Activated CD4-positive, alpha-beta T cell treated with anti-CD3 and anti-CD28 coated beads, Interleukin-2, amount 50 U/mL, for 24 hours (primary cell): ENCODE measurements at places on chromosomes 1 and 21.

DNA sequence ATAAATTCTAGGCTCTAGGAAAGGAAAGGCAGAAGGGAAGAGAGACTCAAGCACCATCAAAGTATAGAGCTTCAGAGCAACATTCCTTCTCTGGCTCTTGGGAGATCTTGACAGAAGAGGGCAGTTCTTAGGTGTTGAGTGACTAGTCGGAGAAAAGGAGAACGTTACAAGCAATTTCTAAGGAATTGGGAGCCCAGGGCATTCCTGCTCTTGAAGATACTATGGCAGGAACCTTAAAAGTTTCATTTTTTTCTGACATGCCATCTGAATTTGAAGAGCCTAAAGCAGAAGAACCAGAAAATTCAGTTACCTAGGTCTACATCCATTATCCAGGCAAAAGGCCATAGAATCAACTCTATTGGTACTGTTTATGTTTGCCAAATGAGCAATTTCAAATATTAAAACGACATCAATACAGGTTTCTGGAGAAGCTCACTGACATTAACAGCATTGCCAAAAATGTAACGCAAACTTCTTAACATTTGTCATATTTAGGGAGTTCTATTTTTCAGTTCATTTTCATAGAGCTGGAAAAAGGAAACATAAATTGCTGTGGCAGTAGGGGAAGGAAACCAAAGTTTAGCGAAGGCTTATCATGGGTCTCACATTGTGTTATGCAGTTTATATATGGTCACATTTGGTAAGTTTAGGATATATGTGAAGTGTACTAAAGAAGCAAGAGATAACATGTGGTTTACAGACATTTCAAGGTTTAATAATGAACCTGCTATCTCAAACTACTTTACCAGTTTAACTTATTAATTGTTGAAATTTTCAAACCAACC is 210.1 kb upstream of the NRIP1 start:
- no peak for DNase-seq

DNA sequence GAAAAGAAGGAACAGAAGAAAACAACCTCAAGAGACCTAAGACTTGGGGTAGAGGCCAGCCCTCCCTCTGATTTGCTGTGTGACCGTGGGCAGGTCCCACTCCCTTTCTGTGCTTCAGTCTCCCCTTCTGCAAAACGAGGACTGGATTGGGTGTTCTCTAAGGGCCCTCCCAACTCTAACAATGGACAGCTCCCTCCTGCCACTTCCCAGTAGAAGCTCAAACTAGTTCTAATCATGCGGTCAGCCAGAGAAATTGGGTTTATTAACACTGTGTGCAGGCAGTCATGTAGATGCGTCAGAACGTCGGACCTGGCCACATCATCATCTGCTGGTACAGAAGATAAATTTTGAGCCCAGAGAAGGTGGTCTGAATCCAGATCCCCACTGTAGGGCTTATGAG is 1.6 kb upstream of the PADI4 start:
- DNase-seq: no peak

- DNase-seq: no peak
Observed at GRCh38 chr1:4165686-4166300, 265.7 kb upstream of the C1orf174 start.

DNA sequence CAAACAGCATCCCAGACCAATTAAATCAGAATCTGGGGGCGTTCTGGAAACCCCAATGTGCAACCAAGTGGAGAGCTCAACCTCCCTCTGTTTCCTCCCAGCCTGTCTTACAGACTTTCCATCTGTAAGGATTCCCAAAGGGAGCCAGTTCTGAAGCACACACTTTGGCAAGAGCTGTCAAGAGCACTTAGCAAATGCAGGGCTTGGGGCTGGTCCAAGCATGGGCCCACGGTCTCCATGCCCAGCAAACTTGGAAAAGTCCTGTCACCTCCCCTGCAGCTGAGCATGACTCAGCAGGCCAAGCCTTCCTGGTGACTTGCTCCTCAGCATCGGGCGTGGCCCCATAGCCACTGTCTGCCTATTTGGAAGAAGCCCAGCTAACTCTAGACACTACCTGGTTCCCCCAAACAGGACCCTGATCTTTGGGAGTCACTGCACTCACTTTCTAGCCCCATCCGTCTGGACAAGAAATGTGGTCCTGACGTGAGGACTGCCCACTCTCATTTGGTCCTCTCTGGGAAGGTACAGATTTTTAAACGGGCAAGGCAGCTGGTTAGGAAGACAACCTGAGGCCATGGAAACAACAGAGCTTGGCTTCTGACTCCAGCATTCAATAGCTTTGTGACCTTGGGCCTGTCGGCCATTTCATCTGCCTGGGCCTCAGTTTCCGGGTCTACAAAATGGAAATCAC is 16.9 kb downstream of the SLC2A1 start:
- DNase-seq: no peak

DNA sequence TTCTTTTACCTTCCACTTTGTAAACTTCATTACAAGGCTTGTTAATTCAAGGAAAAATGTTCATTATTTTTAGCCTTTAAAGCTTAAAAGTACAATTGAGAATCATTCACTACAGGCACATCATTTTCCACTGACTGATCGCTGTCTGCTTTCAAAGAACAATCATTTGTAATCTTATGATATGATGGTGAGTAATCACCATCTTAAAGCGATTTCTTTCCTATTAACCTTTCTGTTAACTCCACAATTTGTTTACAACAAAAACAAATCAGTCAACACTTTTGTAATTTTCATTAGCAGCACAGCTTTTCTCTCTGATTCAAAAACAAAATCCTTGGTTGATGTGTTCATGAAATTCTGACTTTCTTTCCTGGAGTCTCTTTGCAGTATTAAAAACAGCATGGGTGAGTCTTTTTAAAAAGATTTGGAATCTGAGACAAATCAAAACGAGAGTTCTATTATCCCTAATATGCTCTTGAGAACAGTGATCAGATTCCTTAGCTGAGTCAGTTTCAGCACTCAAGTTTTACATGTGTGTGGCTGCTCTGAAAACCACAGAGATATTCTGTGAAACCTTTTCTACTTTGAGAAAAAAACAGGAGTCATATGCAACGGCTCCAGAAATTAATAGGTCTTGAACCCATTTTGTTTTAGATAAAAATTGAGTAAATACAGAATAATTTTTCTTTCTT is 145.8 kb upstream of the TMPRSS15 start:
- no peak for DNase-seq

- no peak for DNase-seq
Observed at GRCh38 chr1:92913093-92913819, 48.0 kb downstream of the DIPK1A start.

GRCh38 chr1:25197982-25198662 is 34.2 kb downstream of the SYF2 start:
- no peak for DNase-seq

GRCh38 chr1:111948209-111949171 is 41.0 kb downstream of the KCND3 start:
- no peak for DNase-seq

GRCh38 chr1:35255276-35255675 is 13.2 kb upstream of the ZMYM4 start:
- DNase-seq: no peak

DNA sequence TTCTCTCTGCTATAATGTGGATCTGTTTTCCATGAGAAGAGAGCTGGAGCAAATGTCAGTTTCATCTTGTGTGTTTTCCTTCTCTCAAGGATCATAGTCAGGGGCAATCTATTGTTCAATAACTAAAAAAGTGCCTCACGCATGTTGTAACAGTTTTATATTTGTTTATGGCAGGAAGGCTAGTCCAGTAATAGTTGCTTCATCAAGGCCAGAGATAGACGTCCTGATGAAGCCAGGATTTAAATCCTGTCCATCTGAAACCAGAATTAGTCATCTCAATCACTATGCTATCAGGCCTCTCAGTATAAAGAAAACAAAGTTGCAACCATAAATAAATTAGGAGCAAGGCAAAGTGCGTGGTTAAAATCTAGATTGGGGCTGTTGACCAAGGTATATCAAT is 30.2 kb upstream of the DUSP10 start:
- DNase-seq: no peak

- DNase-seq: no peak
Observed at GRCh38 chr1:12208271-12208670, 21.6 kb upstream of the VPS13D start.

DNA sequence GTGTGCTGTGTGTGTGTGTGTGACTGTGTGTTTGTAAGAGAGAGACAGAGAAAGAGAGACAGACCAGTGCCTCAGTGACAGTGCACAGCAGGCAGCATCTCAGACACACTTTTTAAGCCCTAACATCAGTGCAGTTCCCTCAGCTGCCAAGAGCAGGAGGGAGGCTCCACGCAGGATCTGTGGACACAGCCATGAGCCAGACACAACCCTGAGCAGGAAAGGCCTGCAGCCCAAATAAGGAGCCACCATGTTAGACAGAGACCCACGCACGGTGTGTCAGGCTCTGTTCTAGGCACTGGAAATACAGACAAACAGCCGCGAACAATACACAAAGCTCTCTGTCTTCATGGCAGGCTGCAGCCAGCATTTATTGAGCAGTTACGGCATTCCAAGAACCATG is 445.5 kb downstream of the MATN1 start:
- DNase-seq: no peak

GRCh38 chr1:171622152-171622462 is at the start of gene MYOCOS:
TSS of gene MYOCOS (plus strand) at chr1:171622243. CDS start at chr1:171623884, 1,641 bp downstream.
- no peak for DNase-seq

GRCh38 chr1:3135744-3136455 is 66.9 kb downstream of the PRDM16 start:
- DNase-seq: no peak

- DNase-seq: no peak
Observed at GRCh38 chr1:227729881-227730629, 5.0 kb downstream of the JMJD4 start.

DNA sequence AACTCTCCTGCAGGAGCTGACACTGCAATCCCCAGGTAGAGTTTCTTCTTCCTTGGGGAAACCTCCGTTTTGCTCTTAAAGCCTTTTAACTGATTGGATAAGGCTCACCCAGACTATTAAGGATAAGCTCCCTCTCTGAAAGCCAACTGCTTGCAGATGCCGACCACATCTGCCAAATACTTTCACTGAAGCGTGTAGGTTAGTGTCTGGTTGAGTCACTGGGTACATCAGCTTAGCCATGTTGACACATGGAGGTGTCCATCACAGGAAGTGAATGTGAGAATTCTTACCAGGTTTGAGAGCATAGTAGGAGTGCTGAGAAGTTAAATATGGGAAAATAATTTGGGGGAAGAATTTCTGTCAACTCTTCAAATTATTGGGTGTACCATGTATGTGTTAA is 202.0 kb downstream of the AJAP1 start:
- DNase-seq: no peak

DNA sequence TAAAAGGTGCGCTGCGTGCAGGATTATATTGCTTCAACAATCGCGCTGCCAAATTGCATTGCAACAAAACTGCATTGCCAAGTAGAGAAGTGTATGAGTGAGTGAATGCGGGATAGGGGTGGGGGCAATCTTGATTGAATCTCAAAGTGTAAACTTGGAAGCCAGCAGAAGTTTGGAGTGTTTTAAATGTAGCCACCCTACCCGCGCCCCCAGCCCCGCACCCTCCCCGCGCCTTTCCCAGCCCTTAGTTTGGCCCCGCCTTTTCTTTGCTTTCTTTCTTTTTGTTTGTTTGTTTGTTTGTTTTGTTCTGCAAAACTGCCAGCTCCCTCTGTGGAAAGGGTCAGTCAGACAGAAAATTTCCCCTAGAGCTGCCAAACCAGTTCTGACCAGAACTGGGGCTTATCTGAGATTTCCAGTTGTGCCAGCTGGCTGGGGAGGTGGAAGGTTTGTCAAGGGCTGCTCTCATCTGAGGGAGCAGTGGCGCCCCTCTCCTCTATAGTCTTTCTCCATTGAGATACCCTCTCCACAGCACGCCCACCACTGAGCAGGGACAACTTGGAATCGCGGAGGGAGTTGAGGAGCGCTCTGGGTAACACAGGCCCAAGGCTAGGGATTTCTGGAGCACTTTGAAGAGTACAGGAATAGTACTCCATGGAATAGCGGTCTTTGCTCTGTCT is 666 bp upstream of the BEND5 start:
- DNase-seq: no peak

DNA sequence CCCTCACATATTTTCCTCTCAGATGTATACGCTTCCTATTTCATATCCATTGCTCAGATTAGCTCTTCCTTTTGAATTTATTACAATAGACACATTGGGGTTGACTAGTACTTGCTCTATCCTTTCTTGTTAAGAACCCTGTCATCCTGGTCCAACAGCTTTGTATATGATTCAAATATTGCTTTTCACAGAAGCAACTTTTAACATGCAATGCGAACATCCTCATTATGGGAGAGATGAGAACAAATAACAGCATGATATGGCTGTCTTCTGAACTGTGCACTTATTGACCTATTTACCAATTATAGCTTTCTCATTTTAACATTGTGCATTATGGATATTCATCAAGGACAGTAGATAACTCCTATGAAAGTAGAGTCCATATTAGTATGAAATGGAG is 510.8 kb downstream of the PTPRC start:
- DNase-seq: no peak

DNA sequence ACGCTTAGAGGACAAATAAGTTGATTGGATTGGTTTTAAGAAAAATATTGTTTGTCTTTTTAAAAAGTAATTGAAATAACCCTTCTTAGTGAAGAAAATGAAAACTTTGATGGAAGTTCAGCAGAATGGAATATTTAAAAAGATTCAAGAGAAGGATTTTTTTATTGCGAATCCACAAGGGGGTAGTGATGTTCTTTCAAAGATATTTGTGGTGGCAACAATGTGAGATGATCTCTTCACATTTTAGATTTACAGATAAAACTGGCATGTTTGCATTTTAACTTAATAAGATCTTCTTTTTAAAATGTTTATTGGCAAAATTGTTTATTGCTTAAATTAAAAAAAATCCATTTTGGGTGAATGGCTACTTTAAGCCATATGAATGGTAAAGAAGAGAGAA is 8.9 kb downstream of the CAMTA1 start:
- DNase-seq: no peak

DNA sequence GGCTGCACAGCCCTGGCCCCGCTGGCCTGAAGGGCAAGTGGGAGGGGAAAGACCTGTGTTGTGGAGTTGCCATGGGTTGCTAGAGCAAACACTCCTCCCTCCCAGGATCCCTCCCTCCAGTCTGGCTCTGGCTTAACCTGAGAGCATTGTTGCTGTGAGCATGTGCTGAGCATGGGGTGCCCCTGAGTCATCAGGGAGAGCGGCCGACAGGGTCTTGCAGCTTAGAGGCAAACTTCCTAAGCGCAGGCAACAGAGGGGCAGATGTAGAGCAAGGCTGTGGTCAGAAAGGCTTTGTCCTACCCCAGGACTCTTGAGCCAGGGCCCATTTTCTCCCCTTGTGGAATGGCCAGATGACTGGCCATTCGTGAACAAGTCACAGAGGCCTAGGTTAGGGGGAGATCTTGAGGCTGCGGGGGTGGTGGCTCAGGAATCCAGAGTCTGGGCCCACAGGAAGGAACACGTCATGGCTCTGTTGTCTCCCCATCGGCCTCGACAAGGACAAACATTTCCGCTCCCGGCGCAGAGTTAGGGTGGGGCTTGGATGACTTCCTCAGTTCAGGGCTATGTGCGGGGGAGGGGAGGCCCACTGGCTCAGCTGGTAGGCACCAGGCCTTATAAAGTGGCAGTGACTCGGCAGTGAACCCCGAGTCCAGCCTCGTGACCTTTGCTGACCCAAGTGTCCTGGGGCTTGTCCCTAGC is 362 bp upstream of the DYNLT4 start:
- DNase-seq: peak; percentile 71
